ENCODE measurements at places on chromosomes 4 and X.

GRCh38 chrX:52166840-52167239 lies 17.8 kb upstream of the MAGED4 start:
- no peak for DNase-seq

GRCh38 chrX:102654696-102655095 lies 3.4 kb downstream of the GPRASP1 start:
- no peak for DNase-seq

- no peak for DNase-seq
Observed at GRCh38 chr4:11628093-11628725, 199.5 kb upstream of the HS3ST1 start.

GRCh38 chr4:43718369-43718768 lies 730.2 kb downstream of the KCTD8 start:
- DNase-seq = no peak

- DNase-seq = no peak
Observed at GRCh38 chrX:16754019-16754418, 32.2 kb upstream of the TXLNG start.

DNA sequence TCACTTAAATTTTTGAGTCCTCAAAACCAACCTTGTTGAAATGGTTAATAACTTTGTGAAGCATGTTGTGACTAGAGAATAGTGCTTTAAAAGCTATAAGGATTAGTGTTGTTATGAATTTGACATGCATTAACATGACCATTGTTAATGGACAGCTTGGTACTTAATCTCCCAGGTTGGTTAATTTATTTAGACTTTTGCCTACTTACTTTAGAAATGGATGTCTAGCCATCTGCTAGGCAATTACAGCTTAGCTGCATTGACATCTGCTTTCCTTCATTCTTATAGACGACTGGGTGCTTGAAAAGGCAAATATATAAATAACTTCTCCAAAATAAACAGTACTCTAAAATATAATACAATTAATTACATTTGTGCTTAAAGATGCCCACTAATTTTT lies 368.0 kb downstream of the CCSER1 start:
- no peak for DNase-seq

DNA sequence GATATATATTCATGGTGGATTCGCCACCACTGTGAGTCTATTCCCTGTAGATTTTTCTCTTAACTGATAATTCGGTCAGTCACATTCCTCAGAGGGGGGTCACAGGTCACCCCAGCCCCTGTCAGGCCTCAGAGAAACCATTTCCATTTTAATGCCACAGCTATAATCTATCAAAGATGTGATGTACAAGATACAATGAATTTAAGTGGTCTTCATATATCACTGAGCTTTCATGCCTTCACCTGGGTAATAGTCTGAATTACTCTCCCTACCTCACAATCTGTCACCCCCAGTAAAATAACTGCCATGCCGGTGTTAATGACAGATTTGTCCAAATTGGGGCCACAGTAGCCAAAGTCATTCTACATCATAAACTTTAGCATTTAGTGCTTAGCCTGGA lies 64.7 kb downstream of the NKX6-1 start:
- DNase-seq = no peak

DNA sequence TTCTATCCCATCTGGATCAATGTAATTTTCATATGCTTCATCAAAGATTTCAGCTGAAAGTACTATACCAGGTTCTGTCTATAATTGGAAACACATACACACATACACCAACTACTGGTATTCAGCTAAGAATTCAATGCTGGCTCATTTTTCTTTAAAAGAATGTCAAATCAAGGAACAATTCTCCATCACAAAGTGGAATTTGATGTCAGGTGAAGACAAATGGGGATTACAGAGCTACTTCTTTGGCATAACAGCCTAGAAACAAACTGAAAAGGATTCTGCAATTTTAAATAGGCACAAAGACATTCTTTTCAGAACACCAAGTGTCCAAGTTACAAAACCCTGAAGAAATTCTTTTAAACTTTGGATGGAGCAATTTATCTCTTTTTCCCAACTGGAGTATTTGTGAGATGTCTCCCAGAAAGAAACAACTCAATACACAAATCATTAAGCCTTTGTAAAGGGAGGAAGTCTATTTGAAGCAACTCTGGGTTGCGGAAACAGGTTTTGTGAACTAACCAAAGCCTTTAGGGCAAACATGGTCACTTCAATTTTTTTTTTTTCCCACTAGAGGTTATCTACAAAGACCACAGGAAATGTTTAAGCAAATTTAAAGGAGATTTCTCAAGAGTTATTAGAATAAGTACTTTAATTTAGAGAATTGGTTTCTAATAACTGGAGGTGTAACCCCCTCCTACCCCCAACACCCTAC lies 1.9 kb upstream of the FAM9C start:
- DNase-seq = no peak

DNA sequence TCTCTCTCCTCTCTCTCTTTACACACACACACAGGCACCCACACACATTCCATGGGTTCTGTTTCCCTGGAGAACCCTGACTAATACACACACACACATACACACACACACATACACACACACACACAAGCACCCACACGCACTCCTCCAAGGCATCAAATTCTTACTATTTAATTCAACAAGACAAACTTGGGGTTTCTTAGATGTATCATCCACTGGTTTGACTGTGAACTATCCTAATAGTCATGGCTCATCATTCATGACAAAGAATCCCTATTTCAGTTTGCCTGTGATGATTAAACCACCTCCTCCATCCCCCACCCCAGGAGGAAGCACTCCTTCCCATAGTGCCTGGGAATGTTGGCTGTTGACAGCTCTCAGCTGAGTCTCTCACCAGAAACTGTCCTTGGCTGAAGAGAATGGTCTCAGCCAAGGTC lies 98.2 kb downstream of the USP46 start:
- no peak for DNase-seq

GRCh38 chr4:145860446-145860845 lies 78.2 kb downstream of the ZNF827 start:
- no peak for DNase-seq

DNA sequence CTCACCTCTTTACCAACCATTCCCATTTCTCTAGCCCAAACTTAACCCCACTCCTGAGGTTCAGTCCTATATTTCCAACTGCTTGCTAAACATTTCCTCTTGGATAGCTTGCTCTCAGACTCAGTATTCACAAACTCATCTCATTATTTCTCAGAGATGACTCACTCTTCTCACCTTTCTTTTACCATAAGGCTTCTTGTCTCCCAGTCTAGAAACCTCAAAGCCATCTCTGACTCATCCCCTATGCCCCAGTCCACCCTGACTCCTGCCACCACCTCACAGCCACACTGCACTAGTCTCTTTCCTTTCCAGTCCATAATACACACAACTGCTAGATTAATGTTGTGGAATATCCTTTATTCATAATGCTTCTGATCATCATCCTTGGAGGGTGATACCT lies 4.8 kb downstream of the FRMPD3 start:
- no peak for DNase-seq

DNA sequence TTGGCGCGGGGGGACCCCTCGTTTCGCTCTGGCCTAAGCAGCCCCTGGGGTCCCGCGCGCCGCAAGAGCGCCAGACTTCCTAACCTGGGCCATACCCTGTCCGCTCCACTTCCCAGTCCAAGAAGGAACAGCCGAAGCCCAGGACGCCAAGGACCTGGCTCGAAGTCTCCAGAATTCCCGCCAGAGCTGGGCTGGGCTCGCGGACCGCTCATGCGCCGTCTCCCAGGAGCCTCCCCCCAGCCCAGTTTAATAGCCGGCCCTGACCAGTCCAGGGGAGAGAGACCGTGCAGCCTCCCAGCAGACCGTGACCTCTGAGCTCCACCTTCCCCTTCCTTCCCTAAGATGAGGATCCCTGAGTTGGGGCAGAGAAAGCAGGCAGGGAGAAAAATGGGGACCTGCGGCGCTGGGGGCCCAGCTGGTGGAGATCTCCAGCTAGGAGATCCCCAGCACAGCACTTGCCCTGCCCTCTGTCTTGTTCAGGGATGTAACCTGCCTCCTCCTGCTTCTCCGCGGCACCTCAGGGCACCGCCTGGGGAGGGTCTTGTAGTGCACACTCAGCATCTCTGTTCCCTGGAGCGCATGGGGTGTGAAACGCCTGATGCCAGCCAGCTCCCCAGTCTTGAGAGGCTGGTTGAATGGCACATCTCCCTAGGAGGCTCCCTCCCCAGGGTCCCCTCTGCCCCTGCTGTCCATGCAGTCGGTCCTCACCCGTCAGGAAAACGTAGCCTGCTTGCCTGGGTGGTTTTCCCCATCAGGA lies 1.2 kb upstream of the LETM1 start:
- DNase-seq = no peak

GRCh38 chrX:10904220-10904619 lies 206.9 kb upstream of the HCCS start:
- no peak for DNase-seq

DNA sequence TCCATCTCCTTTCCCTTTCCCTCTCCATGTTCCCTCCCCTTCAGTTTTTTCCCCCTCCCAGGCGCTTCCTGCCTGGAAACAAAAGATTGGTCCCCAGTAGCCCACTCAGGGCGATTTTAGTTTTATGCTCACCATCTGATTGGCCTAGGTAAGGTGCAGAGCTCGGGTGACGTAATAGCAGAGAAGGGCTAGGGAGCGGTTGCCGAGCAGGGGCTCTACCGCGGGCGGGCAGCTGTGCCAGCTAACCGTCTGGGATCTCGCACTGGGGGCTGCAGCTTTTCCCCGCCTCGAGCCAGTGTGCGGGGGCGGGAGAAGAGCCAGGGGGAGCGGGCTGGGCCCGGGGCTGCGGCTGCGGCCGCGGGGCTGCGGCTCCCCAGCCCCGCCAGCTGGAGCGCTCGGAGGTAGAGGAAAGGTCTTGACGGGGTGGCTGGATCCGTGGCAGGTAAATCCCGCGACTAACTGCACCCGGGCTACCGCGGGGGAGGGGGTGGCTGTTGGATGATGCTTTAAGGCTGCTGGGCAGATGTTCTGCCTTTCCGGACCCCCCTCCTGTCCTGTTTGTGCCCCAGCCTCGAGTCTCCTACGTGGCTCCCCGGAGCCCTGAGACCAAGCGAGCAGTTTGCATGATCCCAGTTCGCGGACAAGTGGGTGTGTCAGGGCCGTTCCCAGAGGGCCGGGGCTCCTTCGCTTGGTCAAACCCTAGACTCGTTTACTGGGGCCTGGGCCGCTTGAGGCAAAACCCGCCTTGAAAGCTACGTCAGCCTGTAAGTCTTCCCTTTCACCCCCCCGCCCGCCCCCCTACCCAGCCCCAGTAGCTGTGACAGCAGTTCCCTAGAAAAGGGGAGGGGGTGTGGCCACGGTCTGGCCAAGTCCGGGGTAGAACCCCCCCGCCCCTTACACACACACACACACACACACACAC lies at the start of gene PAK3:
PAK3 (plus strand) TSS at position 218 of the 922 bp plus-strand sequence. CDS start 26,913 bp downstream, outside the sequence.
- DNase-seq = peak; percentile 18

- no peak for DNase-seq
Observed at GRCh38 chrX:137040113-137040794, 6.5 kb upstream of the GPR101 start.

DNA sequence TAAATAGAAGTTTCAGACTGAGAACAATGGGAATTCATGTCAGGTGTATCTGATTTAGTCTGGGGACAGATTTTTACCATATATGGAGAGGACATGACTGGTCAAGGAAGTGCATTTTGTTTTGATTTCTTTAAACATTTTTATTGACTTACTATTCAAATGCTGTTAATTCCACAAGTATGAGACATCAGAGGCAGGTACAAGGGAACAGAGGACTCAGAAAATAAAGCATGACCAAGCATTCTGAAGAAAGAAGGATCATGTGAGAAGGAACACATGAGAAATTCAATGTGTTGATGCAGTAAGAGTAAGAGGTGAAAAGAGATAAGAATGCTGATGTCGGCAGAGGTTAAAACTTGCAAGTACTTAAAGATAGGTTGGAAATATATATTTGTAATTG lies 1452.6 kb downstream of the PCDH7 start:
- DNase-seq = no peak

DNA sequence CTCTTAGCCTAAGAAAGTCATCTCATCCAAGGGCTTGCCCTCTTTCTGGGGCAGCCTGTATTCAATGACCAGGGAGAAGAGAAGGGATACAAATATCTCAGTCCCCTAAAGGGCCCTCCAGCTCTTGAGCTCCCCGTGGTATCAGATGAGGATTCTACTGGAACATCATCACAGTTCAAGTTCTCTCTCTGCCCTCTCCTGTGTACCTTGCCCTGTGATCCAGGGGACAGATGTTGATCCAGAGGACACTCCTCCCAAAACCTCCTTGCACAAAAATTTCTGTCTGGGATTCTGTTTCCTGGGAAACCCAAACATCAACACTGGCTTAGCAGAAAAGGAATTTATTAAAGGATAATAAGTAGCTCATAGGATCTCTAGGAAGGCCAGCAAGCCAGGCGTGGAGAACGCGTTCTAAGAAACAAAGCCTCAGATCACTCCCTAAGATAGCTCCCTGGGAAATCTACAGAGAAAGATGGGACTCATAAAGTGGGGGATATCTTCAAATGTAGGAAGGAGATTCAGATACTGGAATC lies 296.3 kb upstream of the KLF3 start:
- no peak for DNase-seq

DNA sequence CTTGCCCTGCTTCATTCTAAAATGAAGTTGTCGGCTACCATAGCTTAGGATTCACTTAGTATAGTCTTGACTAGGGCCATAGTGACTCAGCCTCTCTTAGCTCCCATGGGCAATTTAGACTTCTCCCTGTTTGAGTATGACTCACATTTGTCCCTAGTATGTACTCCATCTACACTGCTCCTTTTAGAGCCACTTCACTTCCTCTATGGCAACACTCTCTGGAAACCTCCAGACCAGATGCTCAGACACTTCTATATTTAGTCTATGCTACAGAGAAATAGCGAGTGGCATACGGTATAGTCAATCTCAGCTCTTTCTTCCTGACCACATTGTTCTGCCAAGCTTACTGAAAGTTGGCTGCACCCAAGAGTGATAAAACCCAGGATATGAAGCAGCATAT lies 11.2 kb downstream of the MEPE start:
- DNase-seq = no peak

GRCh38 chr4:37631551-37631950 lies 54.6 kb downstream of the RELL1 start:
- no peak for DNase-seq

GRCh38 chr4:88422403-88422802 lies 34.5 kb upstream of the HERC5 start:
- no peak for DNase-seq

- no peak for DNase-seq
Observed at GRCh38 chr4:15717086-15717485, 14.2 kb downstream of the BST1 start.

GRCh38 chrX:21728276-21728968 lies 29.5 kb downstream of the SMPX start:
- DNase-seq = no peak

DNA sequence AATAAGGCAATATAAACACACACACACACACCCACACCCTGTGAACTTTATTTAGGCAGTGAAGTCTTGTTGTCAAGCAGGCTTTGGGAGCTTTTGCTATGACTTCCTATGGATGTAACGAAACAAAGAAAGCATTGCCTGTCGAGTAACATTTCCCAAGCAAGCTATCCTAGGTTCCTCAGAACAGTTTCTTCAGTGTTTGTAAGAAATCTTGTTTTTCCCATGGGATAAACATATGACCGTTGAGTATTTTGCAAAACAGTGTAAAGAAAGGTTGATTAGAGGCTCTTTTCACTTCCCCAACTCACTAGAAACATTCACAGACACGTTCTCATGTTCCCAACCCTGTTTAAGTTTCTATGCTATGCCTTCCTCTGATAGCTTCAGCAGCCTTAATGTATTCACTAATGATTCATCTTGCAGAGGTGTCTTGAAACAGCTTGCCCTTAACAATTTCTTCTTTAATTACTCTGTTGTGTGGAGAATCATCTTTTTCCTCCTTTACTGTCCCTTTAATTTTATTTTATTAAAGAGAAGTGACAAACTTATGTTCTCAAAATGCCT lies 1947.1 kb upstream of the TENM3 start:
- no peak for DNase-seq

GRCh38 chr4:661881-662761 lies 12.0 kb downstream of the ATP5ME start:
- DNase-seq = no peak

GRCh38 chrX:96685210-96686099 lies 813 bp downstream of the DIAPH2 start:
- peak; percentile 45 for DNase-seq

Data from stimulated activated naive CD4-positive, alpha-beta T cell treated with Interleukin-2 at 50 U/mL for 16 hours (primary cell).